ENCODE measurements at places on chromosomes 4 and X. TPM values are rescaled to one million over a fixed set of nuclear protein-coding genes. Genes with fewer than 3 reads are reported as not detected.

SMIM10 gene
- 0.56 TPM for total RNA-seq

GRCh38 chr4:171880136-171880535, 66.9 kb downstream of the GALNTL6 start:
- DNase-seq, result no peak

DNA sequence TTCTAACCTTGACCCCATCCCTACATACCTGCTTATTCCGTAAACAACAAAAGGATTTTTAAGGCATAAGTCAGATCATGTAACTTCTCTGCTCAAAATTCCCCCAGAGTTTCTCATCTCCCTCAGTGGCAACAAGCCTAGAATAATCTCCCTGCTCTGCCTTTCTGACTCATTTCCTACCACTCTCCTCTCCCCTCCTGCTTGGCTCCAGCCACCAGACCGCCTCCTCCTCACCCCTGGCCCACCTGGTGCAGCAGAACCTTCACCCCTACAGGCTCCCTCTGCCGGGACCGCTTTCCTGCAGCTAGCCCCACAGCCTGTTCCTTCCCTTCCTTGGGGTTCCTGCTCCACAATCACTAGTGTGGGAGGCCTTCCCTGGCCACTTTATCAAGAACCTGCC, 32.1 kb downstream of the TSPAN5 start:
- DNase-seq, result no peak

- no peak for DNase-seq
Observed at GRCh38 chrX:56113785-56114436, 118.2 kb upstream of the KLF8 start.

- DNase-seq, result no peak
Observed at GRCh38 chr4:95980877-95981360, 141.0 kb downstream of the PDHA2 start.

- no peak for DNase-seq
Observed at GRCh38 chr4:85979276-85979675, 380.6 kb downstream of the MAPK10 start.

DNA sequence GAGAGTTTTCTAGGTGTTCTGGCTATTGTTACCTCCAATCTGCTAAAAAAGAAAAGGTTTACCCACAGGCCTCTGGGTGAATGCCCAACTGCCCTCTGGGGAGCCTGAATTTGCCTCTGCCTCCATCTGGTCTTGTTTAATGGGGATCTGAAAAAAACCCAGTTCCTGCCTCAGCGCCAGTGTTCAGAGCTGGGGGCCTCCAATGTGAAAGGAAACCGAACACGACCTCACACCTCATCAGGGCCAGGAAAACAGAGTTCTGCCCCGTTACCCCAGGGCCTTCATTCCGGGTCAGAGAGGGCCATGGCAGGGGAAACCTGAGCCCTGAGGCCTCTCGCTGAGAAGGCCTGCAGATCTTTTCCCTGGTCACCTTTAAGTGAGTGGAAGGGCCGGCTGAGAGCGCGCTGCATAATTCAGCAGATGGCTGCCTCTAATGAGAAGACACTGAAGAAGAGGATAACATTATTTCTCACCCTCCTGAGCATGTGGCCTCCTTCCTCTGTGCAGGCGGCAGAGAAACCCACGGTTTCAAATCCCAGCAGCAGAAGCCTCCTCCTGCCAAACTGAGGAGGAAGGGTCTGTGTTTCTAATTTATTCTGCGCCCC, 6.8 kb downstream of the SEPTIN6 start:
- no peak for DNase-seq
